Activated T-cell treated with anti-CD3 and anti-CD28 coated beads for 24 hours (primary cell): ENCODE measurements at places on chromosomes 5 and 9.
A peak's percentile ranks its signal among the peaks of the same experiment; 100 is the strongest.

- DNase-seq = no peak
Measured at GRCh38 chr5:78243639-78244038, 50.9 kb downstream of the AP3B1 start.

GRCh38 chr5:75037106-75037505, 15.3 kb downstream of the GCNT4 start:
- peak; percentile 37 for DNase-seq

GRCh38 chr5:177312649-177313181, 1.0 kb upstream of the MXD3 start:
- no peak for DNase-seq

DNA sequence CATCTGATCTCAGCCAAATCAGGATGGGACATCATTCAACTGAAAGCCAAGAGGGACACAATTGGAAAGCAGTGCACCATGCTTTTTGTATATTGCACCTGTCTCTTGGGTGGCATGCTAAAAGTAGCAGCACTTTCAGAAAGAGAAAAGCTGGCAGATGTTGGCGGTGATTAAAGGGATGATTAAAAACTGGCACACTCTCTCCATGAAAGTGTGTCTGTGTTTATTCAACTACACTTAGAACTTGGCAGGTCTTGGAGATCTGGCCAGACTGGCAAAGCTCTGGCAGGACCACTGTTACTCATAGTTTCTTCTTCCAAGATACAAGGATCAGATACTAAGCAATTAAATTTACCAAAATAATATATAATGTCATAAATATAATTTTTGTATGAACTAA, 112.9 kb upstream of the ELAVL2 start:
- no peak for DNase-seq

- peak; percentile 2 for DNase-seq
Measured at GRCh38 chr9:31542384-31543055, 841.9 kb upstream of the ACO1 start.

GRCh38 chr5:103617090-103617489, 54.5 kb upstream of the NUDT12 start:
- no peak for DNase-seq

DNA sequence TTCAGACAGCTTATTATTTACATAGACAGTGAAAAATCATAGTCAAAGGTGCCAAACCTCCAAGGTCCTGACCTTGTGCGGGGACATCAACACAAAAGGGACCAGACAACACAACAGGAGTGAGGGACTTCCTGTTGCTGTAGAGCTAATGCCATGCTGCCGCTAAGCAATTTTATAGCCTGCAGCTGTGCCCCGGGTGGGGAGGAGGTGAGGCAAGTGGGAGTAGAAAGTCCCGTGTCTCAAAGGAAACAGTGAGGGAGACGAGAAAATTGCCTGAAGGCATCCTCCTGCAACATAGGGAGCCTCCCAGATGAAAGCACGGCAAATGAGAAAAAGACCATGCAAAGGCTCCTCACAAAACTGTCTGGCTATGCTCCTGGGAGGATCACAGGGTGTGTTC, 58.8 kb downstream of the CAAP1 start:
- no peak for DNase-seq

GRCh38 chr5:172868436-172868923, 34.4 kb downstream of the ERGIC1 start:
- no peak for DNase-seq

DNA sequence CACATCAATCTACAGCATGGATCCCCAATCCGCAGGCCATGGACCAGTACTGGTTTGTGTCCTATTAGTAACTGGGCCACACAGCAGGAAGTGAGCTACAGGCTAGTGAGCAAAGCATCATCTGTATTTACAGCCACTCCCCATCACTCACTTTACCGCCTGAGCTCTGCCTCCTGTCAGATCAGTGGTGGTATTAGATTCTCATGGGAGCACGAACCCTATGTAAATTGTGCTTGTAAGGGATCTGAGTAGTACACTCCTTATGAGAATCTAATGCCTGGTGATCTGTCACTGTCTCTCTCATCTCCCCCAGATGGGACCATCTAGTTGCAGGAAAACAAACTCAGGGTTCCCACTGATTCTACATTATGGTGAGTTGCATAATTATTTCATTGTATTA, 212.7 kb upstream of the FAM174A start:
- DNase-seq = no peak

GRCh38 chr5:8598356-8598755, 729.4 kb downstream of the MTRR start:
- DNase-seq = no peak

DNA sequence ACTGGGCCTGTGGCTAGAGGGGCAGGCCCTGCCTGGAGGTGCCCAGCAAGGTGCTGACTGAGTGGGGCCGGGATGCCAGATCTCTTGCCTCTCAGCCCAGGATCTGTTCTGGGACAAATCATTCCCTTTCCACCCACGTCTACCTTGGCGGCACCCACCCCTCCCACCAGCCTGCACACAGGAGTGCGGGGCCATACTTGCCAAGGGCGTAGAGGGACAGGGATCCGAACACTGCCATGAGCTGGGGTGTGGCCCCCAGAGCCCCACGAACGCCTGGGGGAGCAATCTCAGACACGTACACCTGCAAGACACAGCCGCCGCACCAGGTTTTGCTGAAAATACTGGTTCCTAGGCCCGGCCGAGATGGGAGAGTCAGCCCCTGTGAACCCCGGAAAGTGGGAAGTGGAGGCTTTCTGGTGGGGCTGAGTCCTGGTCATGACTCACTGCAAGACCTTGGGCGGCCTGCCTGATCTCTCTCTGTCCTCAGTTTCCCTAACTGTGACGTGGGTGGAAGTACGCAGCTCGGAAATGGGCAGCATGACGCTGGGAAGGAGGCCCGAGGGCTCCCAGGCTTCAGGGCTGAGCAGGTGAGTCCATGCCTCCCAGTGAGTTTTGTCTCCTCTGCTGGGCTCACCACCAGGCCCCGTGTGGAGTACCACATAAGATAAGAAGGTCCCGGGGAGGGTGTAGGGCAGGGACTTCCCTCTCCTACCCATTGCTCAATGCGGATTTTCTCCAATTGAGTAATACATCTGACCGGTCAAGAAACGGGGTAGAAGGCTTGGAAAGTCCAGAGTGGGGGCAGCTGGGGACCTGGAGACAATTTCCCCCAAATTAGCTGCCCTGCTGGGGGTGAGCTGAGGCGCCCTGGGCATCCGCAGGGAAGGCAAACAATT, 2.6 kb downstream of the SLC2A6 start:
- DNase-seq = no peak

- DNase-seq = no peak
Measured at GRCh38 chr5:65157906-65158603, 323.7 kb downstream of the ADAMTS6 start.

GRCh38 chr5:17428176-17428800, 69.7 kb upstream of the TAF11L2 start:
- no peak for DNase-seq

DNA sequence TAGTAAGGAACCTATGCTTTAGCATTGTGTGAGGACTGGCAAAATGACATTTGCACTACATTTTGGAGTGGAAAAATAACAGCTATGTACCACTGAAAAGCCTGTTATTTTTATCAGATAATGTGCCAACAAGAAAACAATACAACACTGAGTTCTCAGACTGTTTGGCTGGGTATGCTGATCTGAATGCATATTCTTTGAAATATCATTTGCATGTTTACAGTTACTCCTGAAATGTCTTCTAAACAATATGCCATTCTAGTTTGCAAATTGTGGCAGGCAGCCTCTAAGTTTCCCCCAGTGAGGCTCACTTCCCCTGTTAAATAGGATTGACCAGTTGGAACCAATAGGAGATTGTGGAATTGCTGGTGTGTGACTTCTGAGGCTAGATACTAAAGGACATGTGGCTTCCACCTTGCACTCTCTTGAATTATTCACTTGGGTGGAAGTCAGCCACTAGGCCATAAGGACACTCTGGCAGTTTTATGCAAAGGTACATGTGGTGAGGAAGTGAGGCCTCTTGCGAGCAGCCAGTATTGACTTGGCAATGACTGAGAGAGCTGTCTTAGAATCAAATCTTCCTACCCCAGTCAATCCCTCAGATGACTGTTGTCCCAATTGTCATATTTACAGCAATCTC, 250.4 kb upstream of the PCSK5 start:
- DNase-seq = no peak

DNA sequence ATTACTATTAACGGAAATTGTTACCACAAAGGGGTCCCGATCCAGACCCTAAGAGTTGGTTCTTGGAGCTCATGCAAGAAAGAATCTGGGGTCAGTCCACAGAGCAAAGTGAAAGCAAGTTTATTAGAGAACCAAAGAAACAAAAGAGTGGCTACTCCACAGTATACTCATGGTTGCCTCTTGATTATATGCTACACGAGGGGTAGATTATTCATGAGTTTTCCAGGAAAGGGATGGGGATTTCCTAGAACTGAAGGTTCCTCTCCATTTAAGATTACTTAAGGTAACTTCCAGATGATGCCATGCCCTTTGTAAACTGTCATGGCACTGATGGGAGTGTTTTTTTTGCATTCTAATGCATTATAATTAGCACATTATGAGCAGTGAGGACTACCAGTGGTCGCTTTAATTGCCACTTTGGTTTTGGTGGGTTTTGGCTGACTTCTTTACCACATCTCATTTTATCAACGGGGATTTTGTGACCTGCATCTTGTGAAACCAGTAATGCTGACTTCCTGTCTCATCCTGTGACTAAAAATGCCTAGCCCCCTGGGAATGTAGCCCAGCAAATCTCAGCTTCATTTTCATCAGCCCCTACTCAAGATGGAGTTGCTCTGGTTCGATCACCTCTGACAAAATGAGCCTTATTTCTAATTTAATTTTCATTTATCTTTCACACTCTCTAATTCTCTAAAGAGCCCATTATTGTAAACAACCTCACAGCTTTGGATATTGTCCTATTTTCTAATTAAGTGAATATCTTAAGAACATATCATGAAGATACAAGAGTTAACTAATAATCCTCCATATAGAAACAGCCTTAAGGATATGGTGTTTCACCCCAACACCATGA, 336.3 kb downstream of the RASEF start:
- DNase-seq = no peak

DNA sequence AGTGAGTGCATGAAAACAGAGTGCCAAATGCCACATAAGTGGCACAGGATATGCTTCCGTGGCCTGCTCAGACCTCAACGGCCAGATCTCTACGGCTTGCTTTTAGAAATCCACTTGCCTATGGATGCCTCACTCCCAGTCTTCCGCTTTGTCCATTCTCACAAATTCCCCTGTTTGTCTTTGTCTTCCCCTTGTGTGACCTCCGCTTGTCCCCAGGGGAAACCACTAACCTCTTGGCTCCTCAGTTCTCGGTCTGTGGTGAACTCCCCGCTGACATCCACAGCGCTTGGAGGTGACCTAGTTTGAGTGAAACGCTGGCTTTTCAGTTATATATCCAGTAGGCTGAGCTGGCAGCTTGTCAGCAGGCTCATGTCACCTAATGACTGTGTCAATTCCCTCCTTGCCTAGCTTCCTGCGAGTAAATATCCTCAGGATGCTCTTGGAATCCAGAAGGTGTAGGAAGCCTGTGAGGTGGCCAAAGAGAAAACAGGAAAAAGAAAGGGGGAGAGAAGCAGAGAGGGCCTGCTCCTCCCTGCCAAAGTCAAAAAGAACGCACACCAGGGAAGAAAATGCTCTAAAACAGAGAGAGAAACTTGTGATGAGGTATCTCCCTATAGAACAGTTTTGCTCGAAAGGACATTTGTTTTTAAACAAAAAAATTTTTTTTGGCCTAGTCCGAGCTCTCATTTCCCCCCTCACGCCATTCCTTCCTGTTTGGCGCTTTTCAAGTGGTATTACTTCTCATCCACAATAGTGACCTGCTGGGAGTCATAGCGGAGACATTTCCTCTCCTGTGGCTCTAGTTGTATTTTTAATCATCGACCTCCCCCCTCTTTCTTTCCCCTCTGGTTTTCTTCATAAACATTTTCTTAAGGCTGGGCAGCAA, 101.6 kb upstream of the SPRY4 start:
- DNase-seq = no peak

DNA sequence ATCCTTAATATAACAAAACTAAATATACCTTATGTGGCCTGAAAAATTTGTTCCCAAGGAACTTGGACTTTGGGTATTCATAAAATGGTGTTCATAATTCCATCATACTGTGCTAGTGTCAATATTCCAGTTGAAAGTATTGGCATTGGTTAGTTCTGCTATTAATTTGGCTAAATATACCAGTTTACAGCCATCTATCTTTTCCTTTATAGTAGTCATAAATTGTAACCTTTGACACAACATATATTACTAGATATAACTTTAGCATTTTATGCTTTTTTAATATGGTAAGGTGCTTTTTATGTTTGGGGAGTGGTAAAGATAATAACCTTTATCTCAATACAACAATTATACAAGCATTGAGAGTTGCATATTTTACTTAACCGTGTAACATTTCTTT, 23.7 kb downstream of the SPATA31D1 start:
- no peak for DNase-seq

GRCh38 chr5:78779771-78780616, 131.4 kb upstream of the LHFPL2 start:
- DNase-seq = no peak

- no peak for DNase-seq
Measured at GRCh38 chr5:29811914-29812679, 1381.4 kb upstream of the CDH6 start.

DNA sequence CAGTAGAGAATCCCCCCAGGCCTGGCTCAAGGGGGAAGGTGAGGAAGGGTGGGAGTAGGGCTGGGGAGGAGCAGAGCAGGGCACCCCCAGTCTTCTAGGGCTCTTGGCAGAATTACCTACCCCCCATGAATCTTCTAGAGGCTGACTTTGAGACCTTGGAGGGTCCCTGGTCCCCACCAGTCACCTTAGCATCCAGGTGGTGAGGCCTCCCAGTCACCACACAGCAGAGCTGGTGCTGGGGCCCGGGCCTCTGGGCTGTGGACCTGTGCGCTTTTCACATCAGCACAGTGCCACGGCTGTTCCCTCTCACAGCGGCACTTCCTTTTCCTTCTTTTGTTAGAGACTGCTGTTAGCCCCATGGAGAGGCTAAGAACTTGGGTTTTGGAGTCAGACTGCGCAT, 148.6 kb upstream of the PITX1 start:
- no peak for DNase-seq

GRCh38 chr5:56429110-56429561, 196.0 kb upstream of the ANKRD55 start:
- DNase-seq = no peak

DNA sequence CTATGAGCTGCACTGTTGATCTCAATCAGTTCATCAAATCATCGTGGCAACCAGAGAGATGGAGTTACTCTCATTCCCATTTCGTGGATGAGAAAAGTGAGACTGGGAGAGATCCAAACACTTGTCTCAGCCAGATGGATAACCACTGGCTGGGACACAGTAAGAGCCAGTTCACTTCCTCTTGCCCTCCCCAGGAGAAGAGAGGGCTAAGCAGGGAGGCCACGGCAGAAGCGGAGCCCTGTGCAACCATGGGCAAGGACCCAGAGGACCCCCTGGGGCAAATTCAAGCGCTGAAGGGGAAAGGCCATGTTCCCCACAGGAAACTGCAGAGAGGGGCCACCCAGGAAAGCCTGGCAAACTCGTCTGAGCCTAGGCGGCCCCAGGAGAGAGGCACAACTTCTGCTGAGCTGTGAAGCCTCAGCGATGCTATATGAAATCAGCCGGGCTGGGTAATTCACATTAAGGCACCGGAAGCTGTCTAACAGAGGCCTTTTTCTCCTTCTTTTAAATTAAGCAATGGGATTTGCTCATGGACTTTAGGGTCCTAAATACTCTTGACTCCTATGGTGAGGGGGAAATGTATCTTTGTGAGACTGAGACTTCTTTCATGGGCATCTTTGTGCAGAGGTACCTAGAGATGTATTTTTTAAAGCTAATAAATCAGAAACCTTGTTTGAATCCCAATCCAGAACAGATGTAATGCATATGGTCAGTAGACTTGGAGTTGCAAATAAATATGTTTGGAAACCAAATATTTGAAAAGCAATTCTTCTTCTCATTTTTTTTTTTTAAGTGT, 137.1 kb upstream of the SMIM23 start:
- no peak for DNase-seq
